Naive thymus-derived CD4-positive, alpha-beta T cell (primary cell): ENCODE measurements at places on chromosomes 7 and 10. TPM values are rescaled to one million over a fixed set of nuclear protein-coding genes. Genes with fewer than 3 reads are reported as not detected.

MALRD1 gene
- not detected for total RNA-seq

NFE2L3 gene
- total RNA-seq, result 2.7 TPM

MEST gene
- 4.6 TPM for total RNA-seq

LRRN3 gene
- total RNA-seq, result 7.6 TPM

GRCh38 chr7:66261941-66262340 is 56.8 kb downstream of the TPST1 start:
- no peaks in the 10 kb centered on the region for H3K36me3 ChIP-seq
- no peak overlapping the region for H3K27ac ChIP-seq
- H3K4me1 ChIP-seq, result no peaks in the 10 kb centered on the region
- no peaks in the 10 kb centered on the region for H3K27me3 ChIP-seq

- no peaks in the 10 kb centered on the region for H3K27me3 ChIP-seq
- DNase-seq, result no peak
- no peak overlapping the region for H3K27ac ChIP-seq
- H3K36me3 ChIP-seq, result no peaks in the 10 kb centered on the region
- peaks cover 19% of the 10 kb centered on the region for H3K4me1 ChIP-seq
These were observed 30.3 kb downstream of the GATA3 start for GRCh38 chr10:8084799-8085198.

DNA sequence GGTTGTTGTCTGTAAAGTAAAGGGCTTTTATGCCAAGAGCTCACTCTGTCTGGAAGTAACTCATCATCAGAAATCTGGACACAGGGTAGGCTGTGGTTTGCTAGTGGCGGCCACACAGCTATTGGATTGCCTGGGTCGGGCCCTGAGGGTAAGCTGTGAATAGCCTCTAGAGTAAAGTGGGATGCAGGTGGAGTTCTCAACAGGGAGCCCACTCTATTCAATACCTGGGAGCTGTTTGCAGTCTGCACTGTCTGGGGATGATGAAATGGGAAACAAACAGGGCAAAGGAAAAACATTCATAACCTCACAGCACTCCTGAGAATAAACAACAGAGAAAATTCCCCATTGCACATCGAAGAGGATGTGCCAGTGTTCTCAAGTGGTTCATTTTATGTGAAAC is 582.6 kb downstream of the CALN1 start:
- no peaks in the 10 kb centered on the region for H3K27me3 ChIP-seq
- H3K27ac ChIP-seq, result no peak overlapping the region
- H3K4me1 ChIP-seq, result no peaks in the 10 kb centered on the region
- no peaks in the 10 kb centered on the region for H3K36me3 ChIP-seq
- H3K4me3 ChIP-seq, result no peak overlapping the region

GRCh38 chr10:4765428-4765827 is 60.6 kb upstream of the AKR1E2 start:
- no peaks in the 10 kb centered on the region for H3K4me1 ChIP-seq
- no peak overlapping the region for H3K4me3 ChIP-seq
- DNase-seq, result no peak
- no peaks in the 10 kb centered on the region for H3K27me3 ChIP-seq
- no peak overlapping the region for H3K27ac ChIP-seq

GRCh38 chr7:91191771-91192170 is 72.5 kb upstream of the FZD1 start:
- H3K27me3 ChIP-seq, result no peaks in the 10 kb centered on the region
- H3K36me3 ChIP-seq, result no peaks in the 10 kb centered on the region
- H3K4me3 ChIP-seq, result no peak overlapping the region
- no peak for DNase-seq

GRCh38 chr7:13633857-13634256 is 355.6 kb downstream of the ETV1 start:
- H3K4me1 ChIP-seq, result no peaks in the 10 kb centered on the region
- no peak overlapping the region for H3K4me3 ChIP-seq
- no peaks in the 10 kb centered on the region for H3K36me3 ChIP-seq
- H3K27ac ChIP-seq, result no peak overlapping the region
- no peaks in the 10 kb centered on the region for H3K27me3 ChIP-seq
- DNase-seq, result no peak

DNA sequence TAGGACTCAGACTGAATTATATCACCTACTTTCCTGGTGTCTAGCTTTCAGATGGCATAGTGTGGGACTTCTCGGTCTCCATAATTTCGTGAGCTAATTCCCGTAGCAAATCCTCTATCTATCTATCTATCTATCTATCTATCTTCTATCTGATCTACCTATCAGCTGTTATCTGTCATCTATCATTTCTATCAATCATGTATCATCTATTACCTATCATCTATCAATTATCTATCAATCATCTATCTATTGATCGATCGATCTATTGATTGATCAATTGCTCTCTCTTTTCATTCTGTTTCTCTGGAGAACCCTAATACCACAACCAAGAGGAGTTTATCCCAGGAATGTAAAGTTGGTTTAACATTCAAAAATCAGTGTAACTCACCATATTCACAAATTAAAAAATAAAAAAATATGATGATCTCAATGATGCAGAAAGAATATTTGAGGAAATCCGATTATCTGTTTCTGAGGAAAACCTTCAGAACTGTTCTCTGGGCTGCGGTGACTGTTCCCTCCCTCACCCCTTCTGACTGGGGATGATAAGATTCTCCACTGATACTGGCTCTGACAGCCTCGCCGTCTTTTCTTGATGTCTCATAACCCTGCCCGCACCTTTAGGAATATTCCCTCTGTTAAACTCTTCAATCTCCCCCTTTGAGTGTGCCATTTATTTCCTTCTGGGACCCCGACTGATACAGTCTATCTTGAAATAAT is 147.7 kb downstream of the ACTR3B start:
- no peaks in the 10 kb centered on the region for H3K36me3 ChIP-seq
- no peak overlapping the region for H3K4me3 ChIP-seq
- no peaks in the 10 kb centered on the region for H3K4me1 ChIP-seq
- no peak for DNase-seq

GRCh38 chr7:97685952-97686351 is 45.9 kb upstream of the TAC1 start:
- no peak for DNase-seq
- no peak overlapping the region for H3K4me3 ChIP-seq
- no peaks in the 10 kb centered on the region for H3K36me3 ChIP-seq
